Retina (tissue), 1 donor: ENCODE measurements at places on chromosomes 7 and 10.

- no peak for DNase-seq
These were observed 149.0 kb upstream of the INSYN2A start for GRCh38 chr10:127345231-127345965.

- DNase-seq = no peak
These were observed 90.8 kb downstream of the MCU start for GRCh38 chr10:72782649-72783330.

GRCh38 chr10:23016636-23017035 lies 78.7 kb upstream of the MSRB2 start:
- DNase-seq = no peak

GRCh38 chr10:21260506-21261149 lies 264.9 kb downstream of the SKIDA1 start:
- no peak for DNase-seq

DNA sequence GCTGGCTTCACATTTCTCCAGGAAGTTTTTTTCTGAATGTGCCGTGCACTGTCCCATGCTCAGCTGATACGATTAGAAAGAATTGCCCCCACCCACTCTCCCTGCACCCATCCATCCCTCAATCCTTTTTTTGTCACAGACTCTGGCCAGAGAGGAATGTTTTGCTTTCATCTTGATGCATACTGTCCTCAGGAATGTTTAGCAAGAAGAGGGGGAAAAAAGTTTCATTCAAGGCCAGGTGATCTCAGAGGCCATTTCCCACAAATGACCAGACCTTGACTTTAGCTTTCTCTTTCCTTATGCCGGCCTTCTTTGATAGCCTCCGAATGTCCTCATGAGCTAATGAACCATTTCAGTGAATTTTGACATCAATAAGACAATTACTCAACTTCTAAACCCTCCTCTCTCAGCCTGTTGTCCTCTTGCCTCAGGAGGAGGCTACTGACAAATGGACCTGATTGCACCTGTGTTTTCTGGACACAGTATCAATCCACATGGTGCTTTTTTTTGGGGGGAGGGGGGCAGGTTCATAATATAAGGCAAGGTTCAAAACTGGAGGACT lies 105.0 kb upstream of the KLF6 start:
- no peak for DNase-seq

- no peak for DNase-seq
These were observed 128.1 kb upstream of the PTPRZ1 start for GRCh38 chr7:121744877-121745276.

DNA sequence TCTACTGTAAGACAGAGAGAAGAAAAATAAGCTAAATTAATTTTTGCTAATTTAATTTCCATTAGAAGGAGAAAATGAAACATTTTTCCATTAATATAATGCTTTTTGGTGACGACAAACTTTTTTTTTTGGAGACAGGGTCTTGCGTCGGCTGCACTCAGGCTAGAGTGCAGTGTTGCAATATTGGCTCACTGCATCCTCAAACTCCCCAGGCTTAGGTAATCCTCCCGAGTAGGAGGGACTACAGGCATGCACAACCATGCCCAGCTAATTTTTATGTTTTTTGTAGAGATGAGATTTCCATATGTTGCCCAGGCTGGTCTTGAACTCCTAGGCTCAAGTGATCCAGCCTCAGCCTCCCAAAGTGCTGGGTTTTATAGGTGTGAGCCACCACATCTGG lies 229.8 kb upstream of the LRRN3 start:
- DNase-seq = no peak

DNA sequence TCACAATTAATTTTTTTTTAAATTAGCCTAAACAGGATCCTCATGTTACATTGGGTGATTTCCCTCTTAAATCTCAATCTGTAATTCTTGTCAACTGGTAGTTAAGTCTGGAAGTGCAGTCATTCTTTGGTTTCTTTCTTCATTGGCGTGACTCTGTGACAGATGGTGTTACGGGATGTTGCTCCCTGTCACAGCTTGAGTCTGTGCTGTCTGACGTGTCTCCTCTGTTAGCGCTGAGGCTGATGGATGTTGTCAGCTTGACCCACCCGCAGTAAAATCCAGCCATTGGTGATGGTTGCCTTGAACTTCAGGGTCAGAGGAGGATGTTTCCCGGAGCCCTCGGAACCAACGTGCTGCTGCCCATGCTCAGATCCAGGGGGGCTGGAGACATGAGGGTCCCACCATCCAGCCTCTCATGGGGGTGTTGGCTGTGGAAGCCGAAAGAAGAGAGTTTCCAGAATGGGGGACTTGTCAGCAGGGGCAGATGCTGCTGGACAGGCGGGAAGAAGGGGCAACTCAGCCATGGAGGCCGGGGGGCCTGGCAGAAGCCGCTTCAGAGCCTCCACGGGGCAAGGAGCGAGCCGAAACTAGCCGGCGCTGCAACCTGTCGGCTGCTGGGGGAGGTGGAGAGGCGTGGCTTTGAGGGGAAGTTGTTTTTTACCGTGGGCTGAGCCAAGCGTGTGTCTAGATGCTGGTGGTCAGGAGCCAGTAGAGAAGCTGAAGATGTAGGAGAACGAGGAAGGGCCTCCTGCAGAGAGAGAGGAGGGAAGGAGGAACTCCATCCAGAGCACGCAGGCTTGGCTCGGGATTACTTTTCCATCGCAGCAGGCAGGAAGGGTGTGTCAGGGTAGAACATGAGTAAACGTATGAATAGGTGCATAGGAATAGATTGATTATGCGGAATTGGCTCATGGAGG lies 3.5 kb downstream of the SUN1 start:
- DNase-seq = peak; percentile 59

GRCh38 chr7:157271991-157272324 lies 64.8 kb upstream of the DNAJB6 start:
- DNase-seq = no peak
